Renal cortex interstitium (tissue), 15 donors: ENCODE measurements at places on chromosomes 4 and X.

DNA sequence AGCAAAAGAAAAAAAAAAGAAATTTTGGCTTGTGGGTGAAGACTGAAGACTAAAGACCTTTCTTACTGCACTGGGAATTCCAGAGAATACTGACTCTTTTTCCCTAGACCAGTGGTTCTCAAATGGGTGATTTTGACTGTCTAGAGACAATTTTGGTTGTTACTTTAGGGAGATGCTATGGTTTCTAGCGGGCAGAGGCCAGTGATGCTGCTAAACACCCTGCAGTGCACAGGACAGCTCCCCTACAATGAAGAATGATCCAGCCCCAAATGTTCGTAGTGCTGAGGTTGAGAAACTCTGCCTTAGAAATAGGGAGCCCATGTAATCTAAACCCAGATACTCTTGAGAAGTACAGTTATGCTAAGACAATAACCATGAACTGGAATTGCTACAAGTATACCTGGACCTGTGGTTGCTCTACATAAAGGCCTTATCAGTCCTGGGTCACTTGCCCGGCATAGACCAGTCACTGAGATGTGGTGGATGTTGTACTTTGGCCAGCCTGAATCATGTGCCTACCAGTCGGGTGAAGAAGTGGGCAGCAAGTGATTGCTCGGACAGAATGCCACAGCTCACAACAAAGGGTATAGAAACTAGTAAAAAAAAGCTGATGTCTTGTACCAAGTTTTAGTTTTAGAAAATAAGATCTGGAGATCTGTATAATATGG is 16.0 kb downstream of the ARHGAP10 start:
- DNase-seq: no peak

DNA sequence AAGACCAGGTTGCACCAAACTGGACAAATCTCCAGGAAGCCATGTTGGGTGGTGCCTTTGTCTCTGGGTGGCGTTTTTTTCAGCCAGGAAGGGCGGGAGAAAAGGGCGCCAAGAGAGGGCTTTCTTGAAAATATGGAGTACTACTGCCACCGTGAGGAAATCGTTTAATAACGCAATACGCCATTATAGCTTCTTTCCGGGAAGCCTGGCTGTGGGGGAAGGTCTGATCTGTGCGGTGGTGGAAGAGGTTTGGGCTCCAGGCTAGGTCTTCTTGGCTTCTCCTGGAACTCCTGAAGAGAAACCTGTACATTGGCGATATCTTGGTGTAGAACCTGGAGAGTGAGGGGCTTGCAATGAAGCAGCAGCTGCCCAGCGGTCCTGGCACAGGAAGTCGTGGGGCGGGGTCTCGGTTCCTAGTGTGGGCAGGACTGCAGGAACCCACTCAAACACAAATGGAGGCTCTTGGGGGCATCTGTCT is 202.7 kb downstream of the OR13H1 start:
- DNase-seq: no peak

- DNase-seq: no peak
These were observed 192.2 kb downstream of the LDB2 start for GRCh38 chr4:16706251-16706650.

GRCh38 chrX:418927-419729 is 32.4 kb upstream of the PPP2R3B start:
- no peak for DNase-seq

DNA sequence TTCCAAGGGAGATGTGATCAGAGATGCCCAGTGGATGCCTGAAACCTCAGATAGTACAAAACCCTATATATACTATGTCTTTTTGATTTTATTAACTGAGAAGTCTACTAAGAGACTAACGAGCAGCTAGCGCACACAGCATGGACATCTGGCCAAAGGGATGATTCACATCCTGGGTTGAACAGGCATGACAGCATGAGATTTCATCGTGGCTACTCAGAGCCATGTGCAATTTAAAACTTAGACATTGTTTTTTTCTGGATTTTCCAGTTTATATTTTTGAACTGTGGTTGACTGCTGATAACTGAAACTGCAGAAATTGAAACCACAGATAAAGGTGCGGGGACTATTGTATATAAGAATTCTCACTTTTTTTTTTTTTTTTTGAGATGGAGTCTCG is 2252.9 kb upstream of the AGA start:
- DNase-seq: no peak
